ENCODE measurements at places on chromosomes 4 and X. TPM values are rescaled to one million over a fixed set of nuclear protein-coding genes. Genes with fewer than 3 reads are reported as not detected.

GRCh38 chr4:116092961-116093360 is 979.5 kb upstream of the NDST4 start:
- no peak for DNase-seq

Gene VSIG4
- 269 TPM for total RNA-seq

DNA sequence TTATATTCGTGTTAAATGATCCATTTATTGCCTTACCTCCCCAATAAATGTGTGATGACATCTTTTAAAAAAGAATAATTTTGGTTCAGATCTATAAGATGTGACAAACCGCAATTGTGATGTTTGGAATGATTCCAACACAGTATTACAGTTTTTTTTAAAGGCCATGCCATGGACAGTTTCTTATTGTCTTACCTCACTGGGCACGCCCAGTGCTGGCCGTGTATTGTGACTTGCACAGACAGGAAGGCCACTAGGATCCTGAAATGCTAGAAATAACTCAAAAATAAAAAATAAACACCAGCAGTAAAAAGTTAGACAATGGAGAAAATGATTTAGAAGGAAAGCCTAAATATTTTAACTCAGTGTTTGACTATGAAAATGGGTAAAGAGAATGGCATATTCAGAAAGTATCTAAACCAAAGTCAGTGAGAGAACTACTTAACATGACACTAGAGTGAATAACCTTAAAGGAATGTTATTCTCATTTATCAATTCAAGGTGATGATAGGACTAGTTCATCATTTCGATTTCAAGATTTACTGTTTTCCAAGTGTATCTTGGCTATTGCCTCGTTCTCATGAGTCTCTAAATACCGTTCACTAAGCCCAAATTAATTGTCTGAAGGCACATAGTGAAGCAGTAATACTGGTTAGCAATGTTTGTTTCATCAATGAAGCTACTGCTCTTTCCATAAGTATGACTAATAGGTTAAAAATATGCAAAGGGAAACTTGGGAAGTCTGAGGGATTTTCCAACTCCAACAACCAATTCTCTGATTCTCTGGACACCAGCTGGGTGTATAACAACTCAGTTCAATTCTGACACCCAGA is 46.1 kb upstream of the VEGFC start:
- no peak for DNase-seq

- DNase-seq = no peak
These were observed 5.7 kb downstream of the ELK1 start for GRCh38 chrX:47644557-47645091.

Gene ZBTB49
- 7.7 TPM for total RNA-seq

Gene PRKG2
- 1.1 TPM for total RNA-seq

Gene MAGEE2
- total RNA-seq = not detected

Gene SMIM20
- total RNA-seq = 29.8 TPM

- no peak for DNase-seq
These were observed 108.7 kb downstream of the DHRSX start for GRCh38 chrX:2391869-2392606.

GRCh38 chrX:130691576-130691975 is 211.4 kb downstream of the ENOX2 start:
- no peak for DNase-seq

DNA sequence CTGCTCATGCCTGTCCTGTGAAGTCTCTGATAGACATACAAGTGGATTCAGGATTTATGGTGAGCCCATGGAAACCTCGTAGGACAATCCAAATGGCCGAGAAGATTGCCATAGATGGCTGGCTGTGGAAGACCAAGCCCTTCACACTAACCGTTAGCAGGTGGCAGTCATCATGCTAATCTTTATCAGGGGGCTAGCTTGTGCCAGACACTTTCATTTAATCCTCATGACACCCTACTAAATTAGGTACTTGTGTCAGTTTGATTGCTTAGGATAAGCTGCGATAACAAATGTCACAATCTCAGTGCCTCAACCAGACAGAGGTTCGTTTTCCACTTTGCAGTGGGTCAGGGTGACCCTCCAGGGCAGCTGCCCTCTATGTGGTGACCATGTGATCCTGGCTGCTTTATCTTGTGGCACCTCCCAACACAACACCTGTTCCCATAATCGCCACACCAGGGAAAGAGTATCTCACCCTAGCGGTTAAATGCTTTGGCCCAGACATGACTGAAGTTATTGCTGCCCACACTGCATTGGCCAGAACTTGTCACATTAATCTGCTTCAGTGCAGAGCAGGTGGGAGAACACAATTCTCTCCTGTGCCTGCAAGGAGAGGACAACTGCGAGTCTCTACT is 60.8 kb downstream of the REPS2 start:
- DNase-seq = no peak

DNA sequence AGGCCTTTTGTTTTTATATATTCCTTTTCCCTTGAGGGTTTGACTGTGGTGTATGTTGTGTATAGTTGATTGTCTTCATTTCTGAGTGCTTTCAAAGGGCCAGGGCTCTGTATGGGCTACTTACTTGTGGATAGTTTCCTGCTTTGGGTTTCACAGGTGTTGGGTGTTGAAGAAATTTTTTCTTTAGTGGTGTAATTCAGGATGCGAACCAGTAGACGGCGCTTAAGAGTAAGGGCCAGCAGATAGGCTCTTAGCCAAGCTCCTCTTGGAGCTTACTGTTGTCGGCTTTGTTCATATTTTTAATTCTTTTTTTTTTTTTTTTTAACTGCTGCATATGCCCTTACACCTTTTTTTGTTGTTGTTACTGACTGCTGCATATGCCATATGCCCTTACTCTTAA is 276.3 kb upstream of the GALNT7 start:
- DNase-seq = no peak

DNA sequence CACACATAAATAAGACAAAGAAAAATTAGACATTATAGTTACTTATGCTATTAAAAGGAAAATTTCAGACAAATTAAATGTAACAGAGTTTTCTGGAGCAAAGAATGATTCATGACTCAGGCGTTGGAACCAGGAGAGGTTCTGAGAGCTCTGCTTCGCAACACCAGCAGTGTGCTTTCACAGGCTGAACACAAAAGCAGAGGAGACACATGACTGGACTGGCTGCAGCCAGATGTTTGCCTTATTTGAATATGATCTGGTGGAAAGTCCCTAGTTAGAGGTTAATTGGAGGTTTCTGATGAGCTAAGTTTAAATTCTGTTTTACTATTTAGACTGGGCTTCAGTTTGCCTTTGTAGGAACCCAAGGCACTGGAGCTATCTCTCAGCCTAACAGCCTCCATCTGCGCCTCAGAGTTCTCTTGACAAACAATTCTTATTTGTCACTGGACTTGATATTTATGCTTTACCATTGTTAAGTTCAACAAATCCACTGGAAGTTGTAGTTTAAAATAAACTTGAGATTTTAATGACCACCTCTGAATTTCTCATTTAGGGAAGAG is 16.2 kb downstream of the BOD1L1 start:
- DNase-seq = no peak

Gene TMSB15A
- total RNA-seq = not detected

DNA sequence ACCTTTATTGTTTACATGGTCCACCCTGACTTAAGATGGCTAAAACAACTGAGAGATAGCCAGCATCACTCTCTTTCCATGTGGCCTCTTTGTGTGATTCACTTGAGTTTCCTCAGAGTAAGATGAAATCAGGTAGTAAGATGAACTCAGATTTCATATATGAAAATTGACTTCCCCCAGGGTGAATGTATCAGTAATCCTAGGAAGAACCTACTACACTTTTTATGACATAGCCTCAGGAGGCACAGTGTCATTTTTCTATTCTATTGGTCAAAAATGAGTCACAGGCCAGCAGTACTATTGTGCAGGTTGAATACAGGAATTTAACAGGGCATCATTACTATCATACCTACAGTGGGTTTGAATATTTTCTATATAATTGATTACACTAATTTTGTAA is 14.6 kb upstream of the SULT1E1 start:
- DNase-seq = no peak

DNA sequence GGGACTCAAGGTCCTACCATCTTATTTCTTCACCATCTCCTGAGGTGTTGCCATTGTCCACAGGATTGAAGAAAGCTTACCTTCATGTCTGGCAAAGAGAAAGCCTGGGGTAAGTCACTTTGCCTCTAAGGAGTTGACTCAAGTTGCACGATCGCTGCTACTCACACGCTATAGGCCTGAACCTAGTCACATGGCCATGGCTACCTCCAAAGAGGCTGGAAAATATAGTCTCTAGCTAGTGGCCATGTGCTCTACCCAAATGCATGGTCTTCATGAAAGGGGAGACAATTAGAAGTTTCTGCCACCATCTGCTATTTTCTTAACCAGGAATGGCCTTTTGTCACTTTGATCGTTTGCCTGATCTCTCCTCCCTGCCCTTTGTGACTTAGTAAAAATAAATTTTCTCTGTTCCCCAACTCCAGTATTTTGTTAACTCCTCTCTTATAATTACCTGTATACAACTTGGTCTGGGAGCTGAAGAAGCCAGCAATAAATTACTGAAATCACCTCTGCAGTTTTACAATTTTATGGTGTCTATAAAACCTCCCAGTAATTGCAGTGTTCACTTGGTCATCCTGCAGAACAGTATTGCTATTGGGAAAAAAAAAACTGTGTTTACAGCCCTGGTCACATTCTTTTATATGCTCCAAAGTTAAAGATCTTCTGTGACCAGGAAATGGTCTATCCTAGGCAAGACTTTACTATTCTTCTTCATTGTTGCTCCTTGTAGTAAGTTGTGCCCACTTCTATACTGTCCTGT is 126.7 kb upstream of the TSPAN5 start:
- no peak for DNase-seq

DNA sequence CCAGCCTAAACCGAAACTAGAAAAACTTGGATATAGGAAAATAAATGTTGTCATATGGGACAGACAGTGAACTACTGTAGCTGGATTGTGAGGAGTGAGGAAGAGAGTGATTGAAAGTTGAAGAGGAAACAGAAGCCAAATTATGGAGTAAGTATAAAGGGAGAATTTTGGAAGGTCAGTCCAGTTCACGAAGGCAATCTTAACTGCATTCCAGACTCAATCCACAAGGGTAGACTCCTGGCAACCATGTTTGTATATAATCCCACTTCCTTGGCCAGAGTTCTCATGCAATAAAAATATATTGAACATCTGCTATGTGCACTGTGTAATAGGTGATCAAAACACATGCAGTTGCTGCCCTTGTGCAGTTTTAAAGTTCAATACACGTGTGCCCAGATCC is 58.6 kb upstream of the CAMK2D start:
- no peak for DNase-seq

DNA sequence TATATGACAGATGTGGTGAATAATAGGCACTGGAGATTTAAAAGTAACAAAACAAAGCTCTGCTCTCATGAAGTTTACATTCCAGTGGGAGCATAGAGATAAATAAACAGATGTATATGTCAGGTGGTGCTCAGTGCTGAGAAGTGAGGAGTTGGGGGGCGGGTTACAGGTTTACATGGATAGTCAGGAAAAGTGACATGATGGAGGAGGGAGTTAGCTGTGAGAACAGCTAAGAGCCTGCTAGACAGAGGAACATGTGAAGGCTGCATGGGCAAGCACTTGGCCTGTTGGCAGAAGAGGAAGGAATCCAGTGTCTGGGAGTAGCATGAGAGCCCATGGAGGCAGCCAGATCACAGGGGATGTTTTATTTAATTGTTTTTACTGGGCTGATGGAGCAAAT is 10.2 kb upstream of the TMEM156 start:
- DNase-seq = no peak

DNA sequence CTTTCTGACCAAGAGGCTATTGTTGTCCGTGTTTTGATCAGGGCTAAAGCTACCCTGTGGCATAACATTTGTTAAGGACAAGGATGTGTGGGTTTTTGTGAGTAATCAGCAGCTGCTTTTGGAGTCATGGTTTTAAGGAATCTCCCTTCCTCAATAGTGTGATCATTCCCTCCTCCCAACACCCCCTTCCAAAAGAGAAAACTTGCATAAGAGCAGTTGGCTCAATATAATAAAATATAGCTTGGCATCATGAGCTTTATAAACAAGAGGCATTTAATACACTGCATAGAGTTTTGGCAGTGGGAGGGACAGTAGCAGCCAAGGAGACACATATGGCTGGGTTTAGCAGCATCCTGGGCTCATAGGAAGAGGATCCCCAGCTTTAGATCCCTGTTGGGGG is 84.7 kb downstream of the NHS start:
- DNase-seq = no peak

DNA sequence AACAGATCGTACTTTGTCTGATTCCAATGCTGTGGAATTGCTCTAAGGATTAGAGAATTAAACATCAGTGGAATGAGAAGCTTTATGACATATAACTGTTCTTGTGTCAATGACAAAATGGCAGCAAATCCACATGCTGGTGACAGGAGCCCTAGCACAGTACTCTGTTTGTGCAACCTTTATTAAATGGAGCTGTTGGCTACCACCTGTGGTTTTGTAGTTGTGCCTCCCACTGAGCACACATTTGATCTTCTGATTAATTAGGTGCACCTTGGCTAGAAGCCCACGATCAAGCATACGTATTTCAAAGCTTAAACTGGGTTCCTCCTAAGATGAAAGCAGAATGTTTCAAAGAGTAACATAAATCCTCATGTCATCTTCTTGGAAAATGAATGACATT is 394.0 kb upstream of the IGFBP7 start:
- DNase-seq = no peak

DNA sequence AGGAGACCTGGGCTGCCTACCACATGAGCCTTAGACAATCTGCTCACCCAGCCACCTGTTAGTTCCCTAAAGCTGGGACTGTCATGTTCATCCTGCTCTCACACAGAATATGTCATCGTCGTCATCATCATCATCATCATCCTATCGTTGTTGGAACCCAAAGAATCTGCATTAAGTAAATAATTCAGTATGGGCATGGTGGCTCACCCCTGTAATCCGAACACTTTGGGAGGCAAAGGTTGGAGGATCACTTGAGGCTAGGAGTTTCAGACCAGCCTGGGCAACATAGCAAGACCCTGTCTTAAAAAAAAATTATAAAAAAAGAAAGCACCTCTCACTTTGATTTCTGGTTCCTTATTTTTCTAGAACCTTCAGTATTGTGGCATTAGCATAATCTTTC is 6.4 kb downstream of the ENOPH1 start:
- no peak for DNase-seq

Gene NPY2R
- total RNA-seq = 0.16 TPM

DNA sequence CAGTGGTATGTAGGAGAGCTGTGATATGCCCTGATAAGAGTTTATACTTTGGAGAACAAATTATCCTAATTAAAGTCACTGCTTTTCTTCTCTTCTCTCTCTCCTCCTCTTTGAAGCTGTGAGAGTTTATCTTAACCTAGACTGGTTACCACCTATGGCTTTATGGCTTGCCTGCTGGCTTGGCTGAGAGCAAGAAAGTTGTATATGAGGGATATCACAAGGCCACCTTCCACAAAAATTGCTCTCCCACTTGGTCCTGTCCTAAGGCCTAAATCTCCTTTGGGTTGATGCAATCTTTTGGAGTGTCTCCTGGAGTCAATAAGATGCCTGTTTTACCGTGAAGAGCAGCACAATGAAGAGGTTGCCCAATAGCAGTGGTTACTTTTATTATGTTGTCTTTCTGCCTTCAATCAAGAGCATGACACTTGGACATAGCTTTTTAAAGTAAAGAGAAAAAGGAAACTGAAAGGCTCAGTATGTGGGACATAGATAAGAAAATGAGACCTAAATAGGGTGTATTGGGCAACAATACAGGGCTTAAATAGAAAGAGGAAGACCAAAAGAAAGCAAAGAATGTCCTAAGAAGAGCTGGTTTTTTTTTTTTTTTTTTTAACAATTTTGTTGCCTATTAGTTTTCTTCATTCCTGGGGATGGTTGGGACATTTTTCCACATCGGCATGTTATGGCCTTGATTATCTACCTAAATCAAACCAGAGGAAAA is 9.2 kb downstream of the GUCY1A1 start:
- no peak for DNase-seq

Gene REPS2
- 4.8 TPM for total RNA-seq
